Dorsolateral prefrontal cortex (tissue), 122 donors: ENCODE measurements at places on chromosomes 3 and 15. TPM values are rescaled to one million over a fixed set of nuclear protein-coding genes. Genes with fewer than 3 reads are reported as not detected.

TP63 gene
- 0.23 TPM for total RNA-seq

MORC1 gene
- total RNA-seq = not detected

ROBO2 gene
- 46.9 TPM for total RNA-seq

NCBP2 gene
- total RNA-seq = 55.8 TPM

PARP6 gene
- 111 TPM for total RNA-seq
